Omental fat pad (tissue), 4 donors: ENCODE measurements at places on chromosomes 1 and 21.

DNA sequence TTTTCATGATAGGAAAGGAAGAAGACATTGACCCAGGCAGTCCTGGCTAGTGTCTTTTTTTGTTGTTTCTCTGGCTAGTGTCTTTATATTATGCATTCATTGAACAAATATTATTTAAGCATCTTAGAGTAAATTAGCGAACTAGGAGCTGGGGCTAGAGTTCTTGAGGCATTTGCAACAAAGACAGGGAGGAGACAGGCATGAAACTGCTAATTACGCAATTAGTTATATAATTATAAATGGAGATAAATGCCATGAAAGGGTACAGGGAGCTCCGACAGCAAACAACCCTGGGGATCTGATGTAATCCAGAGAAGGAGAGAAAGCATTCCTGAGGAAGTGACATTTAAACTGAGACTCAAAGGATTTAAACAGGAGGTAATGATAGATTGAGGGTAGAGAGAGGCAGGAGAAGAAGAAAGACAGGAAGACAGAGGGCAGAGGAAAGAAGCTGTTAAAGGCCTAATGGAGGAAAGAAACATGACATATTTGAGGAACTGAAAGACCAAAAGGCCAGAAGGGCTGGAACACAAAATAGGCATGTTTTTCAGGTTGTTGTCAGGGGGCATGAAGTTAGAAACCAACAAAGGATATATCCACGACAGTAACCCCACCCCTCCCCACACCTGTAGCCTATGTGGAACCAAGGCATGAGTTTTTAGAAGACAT is 99.5 kb upstream of the GJB5 start:
- DNase-seq = no peak

DNA sequence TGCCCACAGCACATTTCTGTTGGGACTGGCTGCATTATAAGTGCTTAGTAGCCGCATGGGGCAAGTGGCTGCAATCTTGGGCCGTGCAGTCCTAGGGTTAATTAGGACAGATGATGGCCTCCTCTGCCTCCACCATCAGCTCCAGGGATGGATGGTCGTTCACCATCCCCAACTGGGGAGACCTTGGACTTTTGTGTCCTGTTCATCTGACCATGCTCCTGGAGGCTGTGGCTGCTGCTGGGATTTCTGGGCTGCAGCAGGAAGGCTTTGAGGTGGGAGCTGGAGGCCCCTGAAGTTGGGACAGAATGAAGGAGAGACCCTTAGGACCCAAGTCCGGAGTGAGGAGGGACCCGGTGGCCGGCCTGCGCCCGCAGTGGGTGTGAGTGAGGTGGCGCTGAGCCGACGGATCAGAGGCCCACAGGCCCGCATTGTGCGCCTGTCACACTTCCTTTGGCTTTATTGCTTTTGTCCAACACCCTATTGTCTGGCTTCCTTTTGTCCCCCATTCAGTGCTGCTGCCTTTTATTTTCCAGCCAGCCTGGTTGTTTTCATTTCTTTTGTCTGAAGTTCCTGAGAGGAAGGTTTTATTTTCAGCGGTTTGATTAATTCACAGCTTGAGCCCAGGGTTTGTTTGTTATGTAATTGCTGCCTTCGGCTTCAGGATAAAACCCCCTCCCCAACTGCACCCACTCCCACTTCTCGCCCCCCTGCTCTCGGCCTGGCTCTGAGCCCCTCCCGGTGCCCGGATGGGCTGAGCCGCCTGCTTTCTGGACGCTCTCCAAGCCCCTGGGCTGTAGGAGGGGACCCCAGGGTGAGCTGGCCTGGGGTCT is 35.6 kb downstream of the SOX13 start:
- no peak for DNase-seq

DNA sequence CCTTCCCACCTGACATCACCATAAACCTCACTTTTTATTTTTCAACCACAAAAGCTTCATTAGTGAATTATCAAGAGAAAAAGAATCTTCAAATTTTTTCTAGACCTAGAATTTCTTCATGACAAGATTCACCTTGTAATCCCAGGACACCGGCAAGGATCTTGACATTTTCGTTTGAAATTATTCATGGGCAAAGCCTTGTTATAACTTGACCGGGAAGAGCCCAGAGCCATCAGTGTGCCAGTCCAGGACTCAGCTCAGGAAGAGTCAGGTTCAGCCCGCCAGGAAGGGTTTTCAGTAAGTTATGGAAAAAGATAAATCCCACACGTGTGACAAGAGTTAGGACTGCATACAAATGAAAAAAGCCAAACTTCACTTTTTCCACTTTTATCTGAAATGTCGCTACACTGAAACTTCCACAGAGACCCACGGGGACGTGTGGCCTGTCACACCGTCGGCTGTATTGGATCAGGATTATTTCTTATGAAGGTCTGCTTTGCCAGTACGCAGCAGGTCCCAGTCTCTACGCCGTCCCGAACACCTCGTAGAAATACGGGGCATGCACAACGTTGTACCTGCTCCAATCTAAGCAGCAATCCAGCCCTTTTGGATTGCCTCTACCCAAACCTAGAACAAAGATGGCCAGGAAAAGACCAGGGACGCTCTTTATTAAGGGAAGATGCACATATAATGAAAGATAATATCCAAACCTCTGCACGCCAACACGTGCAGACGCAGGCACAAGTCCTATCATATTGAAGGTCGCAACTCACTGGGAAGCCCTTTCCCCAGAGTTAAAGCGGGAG is 916 bp downstream of the F3 start:
- no peak for DNase-seq

DNA sequence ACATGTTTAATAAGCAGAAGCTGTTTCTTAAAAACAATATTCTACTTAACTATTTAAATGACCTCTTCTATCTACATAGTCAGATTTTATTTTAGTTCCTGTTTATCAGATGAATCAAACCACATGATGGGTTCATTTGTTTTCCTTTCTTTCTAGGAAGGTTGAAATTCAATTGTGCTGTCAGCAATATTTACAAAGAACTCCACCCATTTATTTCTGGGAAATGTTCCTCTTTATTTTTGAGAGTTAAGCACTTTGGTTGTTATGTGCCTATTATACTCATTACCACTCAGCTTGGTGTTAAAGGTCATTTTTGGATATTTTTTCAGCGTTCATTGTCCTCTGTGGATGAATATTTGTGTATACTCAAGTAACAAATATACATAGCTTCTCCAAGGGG is 84.9 kb downstream of the C4BPA start:
- DNase-seq = no peak

- DNase-seq = no peak
Measured at GRCh38 chr1:151831605-151832004, at the start of gene RORC. RORC (minus strand) TSS chr1:151831802; CDS start chr1:151831764, 38 bp downstream.

GRCh38 chr1:94118013-94118412 is 2.9 kb downstream of the ABCA4 start:
- no peak for DNase-seq
